Tongue (tissue), 3 donors: ENCODE measurements at places on chromosomes 11 and 22. TPM values are rescaled to one million over a fixed set of nuclear protein-coding genes. Genes with fewer than 3 reads are reported as not detected.

Gene RAG2
- total RNA-seq, result 0.21 TPM

Gene OR51B2
- 1.0 TPM for total RNA-seq

Gene CCDC88B
- 6.4 TPM for total RNA-seq

Gene IRAG1
- 6.5 TPM for total RNA-seq

Gene MRPL11
- 55.9 TPM for total RNA-seq

Gene PNPLA3
- 0.51 TPM for total RNA-seq

Gene SEPTIN3
- total RNA-seq, result 0.51 TPM

Gene ENTHD1
- total RNA-seq, result not detected

Gene HORMAD2
- total RNA-seq, result not detected

Gene ZNF215
- total RNA-seq, result 0.51 TPM

- DNase-seq, result no peak
Measured at GRCh38 chr22:44014241-44014640, 9.9 kb upstream of the PARVB start.

DNA sequence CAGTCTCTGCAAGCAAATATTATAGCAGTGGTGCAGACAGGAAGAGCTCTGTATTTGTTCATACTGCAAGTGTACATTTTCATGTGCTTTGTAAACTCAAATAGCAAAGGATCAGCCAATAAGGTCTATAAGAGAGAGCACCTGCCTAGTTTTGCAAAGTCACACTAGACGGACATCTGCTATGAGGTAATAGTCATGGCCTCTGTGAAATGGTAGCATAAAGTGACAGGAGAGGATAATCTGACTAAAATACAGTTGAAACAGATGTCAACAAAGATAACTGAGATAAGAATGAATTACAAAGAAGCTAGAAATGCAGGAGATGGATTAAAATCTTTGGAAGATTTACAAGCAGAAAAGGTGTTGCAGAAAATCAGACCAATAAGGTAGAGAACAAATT, 70.6 kb upstream of the SPON1 start:
- DNase-seq, result no peak

DNA sequence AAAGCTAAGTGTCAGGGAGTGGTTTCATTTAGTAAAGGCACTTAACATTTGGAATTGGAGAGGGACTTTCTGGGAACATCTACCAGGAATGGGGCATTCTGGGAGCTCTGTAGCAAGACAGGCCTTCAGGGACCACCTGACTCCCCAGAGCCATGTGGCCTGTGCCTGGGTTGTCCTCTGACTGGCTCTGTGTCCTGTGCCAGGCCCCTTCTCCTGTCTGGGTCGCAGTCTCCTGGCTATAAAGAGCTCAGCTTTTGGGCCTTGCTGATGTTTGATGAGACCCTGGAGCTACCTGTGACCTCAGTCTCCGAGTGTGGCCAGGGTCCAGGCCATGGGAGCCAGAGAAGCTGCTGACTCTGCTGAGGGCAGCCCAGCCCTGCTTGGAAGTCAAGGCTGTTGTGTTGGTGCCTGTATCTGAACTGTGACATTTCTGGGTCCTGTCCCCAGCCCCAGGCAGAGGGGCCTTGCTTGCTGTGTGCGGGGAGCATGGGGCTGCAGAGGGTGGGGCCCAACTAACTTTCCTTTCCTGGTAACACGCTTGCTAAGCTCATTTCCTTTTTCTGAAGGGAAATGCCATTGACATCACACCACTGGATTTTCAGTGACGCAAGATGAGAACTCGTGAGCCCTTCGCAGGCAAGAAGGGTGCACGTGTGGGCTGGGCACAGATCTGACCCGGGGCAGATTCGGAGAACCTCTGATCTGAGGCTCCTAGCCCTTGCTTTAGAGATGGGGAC, 41.3 kb downstream of the LRRC32 start:
- peak; percentile 45 for DNase-seq

GRCh38 chr11:46451759-46452158, 60.2 kb upstream of the CHRM4 start:
- DNase-seq, result no peak

DNA sequence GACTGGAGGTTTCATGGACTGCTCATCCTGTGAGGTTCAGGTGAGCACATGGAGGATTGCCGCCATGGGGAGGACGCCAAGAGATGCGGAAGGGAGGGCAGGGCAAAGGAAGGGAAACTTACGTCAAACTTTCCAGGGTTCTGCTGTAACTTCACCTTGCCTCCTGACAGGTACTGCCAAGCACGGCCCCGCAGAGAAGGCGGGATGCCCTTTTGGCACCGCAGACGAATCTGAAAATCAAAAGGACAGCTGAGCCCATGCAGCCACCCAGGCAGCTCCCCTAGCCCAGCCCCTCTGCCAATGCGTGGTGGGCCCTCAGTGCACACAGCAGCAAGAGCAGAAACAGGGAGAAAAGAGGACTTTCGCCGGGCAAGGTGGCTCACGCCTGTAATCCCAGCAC, 10.0 kb upstream of the CASTOR1 start:
- DNase-seq, result no peak

DNA sequence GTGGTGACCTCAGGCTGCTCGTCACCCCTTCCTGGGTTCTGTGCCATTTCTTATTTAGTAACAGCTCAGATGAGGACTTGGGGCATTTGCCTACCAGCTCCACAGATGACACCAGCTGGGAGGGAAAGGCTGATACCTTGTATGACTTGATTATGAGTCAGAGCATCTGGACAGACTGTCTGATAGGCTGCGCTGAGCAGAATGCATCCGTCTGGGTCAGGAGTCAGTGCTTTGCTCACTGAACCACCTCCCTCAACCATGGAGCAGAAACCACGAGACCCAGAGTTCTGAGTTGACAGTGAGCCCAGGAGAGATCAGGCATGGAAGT, 6.8 kb downstream of the ST14 start:
- no peak for DNase-seq

DNA sequence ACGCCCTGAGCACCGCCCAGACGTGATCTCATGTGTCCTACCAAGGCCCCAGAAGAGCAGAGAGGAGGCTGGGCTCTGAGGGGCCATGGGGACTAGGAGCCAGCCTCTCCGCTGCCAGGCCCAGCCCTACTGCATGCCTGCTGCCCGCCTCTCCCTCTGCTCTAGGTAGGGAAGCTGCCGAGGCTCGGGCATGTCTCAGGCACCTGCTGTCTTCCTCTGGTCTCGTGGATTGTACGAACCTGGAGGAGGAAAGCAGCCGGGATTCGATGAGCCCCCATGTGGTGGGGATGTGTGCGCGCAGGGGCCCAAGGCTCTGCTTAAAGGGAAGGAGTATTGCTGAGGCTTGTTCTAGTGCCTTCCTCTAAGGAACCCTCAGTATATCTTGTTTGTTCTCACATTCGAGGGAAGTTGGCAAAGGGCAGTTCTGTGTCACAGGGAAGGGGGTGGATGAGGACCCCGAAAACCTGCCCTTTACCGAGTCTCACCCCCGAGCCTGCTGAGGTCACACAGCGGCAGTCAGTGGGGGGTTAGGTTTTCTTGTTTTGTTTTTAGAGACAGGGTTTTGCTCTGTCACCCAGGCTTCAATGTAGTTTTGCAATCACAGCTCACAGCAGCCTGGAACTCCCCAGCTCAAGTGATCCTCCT, 21.2 kb downstream of the DAGLA start:
- peak; percentile 59 for DNase-seq

DNA sequence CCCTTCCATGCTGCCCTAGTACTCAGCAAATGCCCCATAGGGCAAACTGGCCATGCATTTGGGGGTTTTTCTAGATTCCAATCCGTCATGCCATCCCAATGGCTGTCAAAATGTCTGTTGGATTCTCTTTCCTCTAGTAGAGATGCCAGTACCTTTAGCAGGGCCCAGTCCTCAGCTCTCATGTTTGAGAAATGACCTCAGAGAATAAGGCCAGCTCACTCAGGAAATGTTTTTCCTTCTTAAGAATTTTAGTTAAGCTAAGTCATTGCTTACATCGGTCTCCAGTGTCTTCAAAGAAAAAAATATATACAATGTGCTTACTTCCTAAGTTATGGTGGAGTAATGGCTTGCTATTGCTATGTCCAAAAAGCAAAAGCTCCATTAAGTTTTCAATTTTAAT, 14.1 kb upstream of the ALKBH3 start:
- no peak for DNase-seq

DNA sequence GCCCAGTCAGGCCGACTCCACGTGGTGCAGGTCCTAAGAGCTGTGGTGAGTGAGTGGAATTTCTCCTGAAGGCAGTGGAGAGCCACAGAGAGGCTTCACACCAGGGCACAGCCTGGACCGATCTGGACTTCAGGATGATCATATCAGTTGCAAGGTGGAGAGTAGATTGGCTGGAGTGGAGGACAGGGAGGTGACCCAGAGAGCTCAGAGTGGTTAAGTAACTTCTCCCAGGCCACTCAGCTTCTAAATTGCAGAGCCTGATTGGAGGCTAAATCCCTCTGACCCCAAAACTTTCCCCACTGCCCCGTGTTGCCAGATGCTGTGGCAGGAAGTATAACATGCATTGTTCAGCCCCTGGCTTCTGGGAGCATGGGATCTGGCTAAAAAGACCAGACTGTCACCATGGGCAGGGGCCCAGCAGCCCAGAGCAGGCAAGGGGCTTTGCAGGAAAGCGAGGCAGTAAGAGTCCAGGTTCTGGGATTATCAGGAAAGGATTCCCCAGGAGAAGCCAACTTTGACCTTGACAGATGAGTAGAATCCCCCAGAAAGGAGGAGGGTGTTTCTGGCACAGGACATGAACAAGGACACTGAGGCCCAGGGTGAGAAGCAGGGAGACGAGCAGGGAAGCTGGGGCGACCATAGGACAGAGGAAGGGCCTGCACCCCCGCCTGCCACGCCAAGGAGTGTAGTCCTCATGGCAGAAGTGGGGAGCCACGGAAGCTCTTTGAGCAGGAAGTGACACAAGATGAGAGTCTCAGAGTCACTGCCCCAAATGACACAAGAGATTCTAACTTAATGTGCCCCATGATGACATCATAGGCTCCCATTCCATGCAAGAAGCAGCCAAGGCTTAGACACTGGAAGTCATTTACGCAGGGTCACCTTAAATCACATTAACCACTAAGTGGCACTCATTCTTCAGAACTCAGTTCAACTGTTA, 4.8 kb downstream of the SLC35C1 start:
- DNase-seq, result no peak

GRCh38 chr11:32602657-32603415, 19.2 kb downstream of the EIF3M start:
- no peak for DNase-seq

DNA sequence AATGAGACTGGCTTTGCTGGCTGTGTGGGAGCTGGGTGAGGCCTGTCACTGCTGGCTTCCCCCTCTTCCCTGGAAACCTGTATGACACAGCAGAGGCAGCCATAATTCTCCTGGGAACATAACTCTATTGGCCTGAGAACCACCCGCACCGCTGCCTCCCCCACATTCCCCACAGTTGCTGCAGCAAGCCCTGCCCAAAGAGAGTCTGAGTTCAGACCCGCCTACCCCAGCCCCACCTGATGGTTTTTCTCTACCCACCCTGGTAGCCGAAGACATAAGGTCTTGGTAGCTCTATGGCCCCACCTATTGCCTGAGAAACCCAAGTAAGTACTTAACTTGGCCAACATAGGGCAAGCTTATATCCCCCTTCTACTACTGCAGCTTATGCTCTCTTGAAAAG, 174.8 kb downstream of the C11orf91 start:
- DNase-seq, result no peak

DNA sequence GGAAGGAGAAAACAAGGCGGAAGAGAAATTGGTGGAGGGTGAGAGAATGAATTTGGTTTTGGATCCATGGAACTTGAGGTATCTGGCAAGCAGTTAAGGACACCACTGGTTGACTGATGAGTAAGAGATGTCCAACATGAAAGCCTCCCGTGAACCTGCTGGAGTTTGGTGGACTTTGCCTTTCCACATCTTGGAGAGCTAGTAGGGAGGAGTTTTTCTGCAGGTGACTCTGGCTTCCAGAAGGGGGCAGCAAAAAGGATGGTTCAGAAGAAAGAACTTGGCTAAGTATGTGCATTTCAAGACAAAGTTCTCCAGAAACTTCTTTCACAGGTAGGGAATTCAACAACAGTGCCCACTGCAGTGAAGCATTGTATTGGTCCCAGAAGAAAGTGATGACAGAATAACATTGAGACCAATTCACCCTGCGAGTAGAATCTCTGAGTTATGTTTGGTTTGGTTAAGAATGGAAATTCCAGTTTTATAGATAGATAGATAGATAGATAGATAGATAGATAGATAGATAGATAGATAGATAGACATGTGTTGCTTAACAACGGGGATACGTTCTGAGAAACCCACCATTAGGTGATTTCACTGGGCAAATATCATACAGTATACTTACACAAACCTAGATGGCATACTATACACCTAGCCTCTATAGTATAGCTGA, 28.5 kb downstream of the DCDC1 start:
- DNase-seq, result peak; percentile 6

DNA sequence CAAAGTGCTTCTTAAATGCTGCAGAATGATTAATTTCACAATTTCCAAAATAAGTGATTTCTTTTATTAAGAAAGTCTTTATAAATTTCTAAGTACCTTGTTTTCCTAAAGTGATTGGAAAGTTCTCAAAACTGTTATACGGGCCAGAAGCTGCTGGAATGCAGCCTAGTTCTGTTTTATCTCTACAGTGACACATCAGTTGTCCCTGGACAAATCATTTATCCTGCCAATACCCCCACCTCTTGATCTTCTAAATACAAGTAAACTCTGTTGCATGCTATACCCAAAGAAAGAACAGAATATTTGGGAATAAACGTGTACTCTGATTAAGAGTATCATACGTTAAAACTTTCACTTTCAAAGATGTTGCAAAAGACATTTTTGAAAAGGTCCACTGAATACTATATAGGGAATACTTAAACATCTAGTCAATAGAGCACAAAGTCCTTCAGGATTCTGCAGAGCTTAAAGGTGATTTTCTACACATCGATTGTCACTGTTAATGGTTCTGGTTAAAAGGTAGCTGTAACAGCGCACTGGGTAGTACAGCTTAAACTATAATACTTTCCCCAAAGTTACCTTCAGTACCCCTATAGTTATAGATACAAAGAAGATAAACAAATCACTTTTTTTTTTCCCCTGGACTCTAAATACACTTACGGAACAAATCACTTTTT, 92.1 kb upstream of the APOA1 start:
- DNase-seq, result peak; percentile 23

GRCh38 chr22:36028646-36029405, at the start of gene RBFOX2:
Gene RBFOX2, minus strand, starts transcription at chr22:36028824. Its CDS starts 399 bp downstream, at chr22:36028425.
- peak; percentile 98 for DNase-seq

GRCh38 chr22:19743081-19743480, 17.5 kb upstream of the TBX1 start:
- DNase-seq, result no peak

GRCh38 chr11:118752654-118753053, 38.3 kb downstream of the DDX6 start:
- DNase-seq, result no peak

- no peak for DNase-seq
Measured at GRCh38 chr11:75964071-75964470, 149.1 kb downstream of the UVRAG start.

- DNase-seq, result no peak
Measured at GRCh38 chr22:47180796-47181195, 418.3 kb downstream of the TBC1D22A start.

GRCh38 chr11:75276186-75276585, 35.6 kb downstream of the TPBGL start:
- DNase-seq, result no peak

DNA sequence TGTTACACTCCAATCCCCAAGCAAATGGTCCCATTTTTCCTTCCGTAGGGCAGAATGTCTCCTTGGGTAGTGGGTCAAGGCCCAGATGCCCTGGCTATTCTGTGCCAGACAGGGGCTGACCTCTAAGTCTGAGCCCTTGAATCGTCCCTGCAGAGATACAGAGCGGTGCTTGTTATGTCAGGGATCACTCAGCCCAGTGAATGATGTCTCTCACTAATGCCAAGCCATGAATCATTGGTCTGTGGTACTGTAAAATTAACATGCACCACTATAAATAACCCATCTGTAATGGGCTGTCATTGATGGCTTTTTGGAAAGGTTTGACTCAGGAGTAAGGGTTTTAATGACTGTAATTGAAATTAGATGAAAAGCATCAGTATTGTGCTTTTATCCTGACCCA, 35.3 kb upstream of the KIRREL3 start:
- DNase-seq, result no peak
